Activated T-cell treated with anti-CD3 and anti-CD28 coated beads, Interleukin-2, amount 50 U/mL, for 24 hours (primary cell): ENCODE measurements at places on chromosomes 5 and 9.

DNA sequence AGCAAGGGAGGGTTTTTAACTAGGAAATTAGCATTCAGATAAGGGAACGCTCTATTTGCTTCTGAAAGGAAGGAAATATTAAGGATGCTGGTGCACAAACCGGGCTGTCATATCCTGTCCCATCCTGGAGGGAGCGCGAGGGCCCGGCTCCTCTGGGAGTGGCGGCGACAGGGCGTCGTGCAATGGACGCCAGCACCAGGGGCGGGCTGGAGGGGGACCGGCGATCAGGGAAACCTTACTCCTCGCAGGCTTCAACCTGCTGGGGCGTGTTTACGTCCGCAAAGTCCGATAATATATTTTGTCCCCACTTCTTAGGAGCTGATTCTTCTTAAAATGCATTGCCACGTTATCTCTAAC is 197.1 kb upstream of the TBCA start:
- DNase-seq, result no peak

GRCh38 chr5:63860379-63860778 is 101.9 kb downstream of the HTR1A start:
- no peak for DNase-seq

GRCh38 chr5:177389241-177390169 is 5.3 kb downstream of the SLC34A1 start:
- DNase-seq, result peak; percentile 67

GRCh38 chr5:153147891-153148623 is 342.4 kb upstream of the GRIA1 start:
- DNase-seq, result no peak

DNA sequence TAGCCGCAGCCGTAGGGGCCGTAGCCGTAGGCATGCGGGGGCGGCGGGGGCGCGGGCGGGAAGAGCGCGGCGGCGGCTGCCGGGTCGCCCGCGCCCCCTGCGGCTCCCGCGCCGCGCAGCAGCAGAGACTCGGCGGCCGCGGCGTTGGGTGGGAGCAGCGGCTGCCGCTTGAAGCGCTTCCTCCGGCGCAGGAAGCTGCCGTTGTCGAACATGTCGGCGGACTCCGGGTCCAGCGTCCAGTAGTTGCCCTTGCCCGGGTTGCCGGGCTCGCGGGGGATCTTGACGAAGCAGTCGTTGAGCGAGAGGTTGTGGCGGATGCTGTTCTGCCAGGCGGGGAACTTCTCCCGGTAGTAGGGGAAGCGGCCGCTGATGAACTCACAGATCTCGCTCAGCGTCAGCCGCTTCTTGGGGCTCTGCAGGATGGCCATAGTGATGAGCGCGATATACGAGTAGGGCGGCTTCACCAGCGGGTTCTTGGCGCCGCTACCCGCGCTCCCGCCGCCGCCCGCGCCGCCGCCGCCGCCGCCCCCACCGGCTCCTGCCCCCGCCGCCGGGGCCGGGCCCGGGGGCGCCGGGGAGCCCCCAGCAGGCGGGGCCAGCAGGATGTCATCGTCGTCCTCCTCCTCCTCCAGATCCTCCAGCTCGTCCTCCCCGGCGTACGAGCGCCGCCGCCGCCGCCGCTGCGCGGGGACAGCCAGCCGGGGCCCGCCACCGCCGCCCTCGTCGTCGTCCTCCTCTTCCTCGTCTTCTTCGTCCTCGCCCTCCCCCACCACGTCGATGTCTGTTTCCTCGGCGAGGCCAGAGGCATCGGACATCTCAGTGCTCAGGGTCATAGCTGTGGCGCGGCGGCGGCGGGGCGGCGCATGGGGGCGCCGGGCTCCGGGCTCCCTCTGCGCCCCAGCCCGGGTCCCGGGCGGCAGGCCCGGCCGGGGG is 781 bp downstream of the FOXD1 start:
- DNase-seq, result peak; percentile 73

DNA sequence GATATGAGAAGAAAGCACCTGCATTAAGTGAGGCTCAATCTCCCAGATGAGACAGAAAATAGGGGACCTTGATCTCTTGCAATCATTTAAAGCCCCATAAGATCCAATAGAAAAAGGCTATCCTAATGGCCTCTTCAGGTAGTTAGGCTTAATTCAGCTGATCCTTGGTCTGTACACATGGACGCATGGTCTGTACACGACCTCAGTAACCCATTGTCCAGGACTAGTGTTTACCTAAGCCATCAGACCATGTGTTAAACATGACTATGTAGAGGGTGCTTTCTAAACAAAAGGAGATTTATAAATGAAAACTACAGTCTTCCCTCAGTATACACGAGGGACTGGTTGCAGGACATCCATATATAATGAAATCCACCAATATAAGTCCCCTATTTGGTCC is 7.5 kb downstream of the MARCHF3 start:
- no peak for DNase-seq

GRCh38 chr5:119353213-119353612 is 2.6 kb upstream of the TNFAIP8 start:
- DNase-seq, result no peak
